NCI-H510A treated with DMSO at 0.1 percent for 48 hours (cell line): ENCODE measurements at places on chromosomes 6 and 20.
A peak's percentile ranks its signal among the peaks of the same experiment; 100 is the strongest.

GRCh38 chr6:130587778-130588520 is 222.1 kb downstream of the TMEM200A start:
- no peak for DNase-seq

- DNase-seq: no peak
These were observed 26.8 kb downstream of the TGM2 start for GRCh38 chr20:38138086-38138778.

GRCh38 chr6:71043902-71044301 is 87.0 kb upstream of the B3GAT2 start:
- DNase-seq: no peak

DNA sequence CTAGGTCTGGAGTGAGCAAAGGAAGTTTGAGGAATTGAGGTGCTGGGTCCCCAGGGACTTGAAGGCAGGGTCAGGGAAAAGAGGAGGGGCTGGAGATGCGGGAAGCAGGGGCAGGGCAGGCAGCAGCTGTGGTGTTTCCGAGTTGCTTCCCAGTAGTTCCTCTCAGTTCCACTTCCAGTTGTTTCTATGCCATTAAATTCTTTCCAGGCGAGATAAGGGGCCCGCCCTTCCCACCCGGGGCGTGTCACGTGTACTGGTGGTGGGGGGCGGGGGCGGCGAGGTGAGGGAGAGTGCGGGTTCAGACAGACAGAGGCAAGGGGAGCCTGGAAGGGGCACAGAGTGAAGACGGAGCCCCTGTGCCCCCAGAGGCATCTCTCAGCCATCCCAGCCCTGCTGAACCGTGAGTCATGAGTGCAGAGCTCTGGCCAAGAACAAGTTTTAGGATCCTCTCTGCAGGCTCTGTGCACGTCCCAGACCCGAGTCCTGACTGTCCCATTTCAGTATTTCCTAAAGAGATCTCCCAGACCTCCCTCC is 977 bp downstream of the TNXB start:
- no peak for DNase-seq

DNA sequence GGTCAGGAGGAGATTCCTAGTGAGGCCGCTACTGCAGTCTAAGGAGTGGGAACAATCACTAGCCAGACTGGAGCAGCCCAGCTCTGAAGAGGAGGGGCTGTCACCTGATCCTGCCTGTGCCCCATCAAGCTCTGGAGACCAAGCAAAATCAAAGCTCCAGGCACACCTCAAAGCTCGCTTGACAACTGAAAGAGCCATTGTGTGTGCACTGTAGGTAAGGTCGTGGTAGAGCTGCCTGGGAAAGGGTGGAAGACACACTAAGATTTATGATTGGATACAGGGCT is 58.2 kb downstream of the CSE1L start:
- peak; percentile 58 for DNase-seq

DNA sequence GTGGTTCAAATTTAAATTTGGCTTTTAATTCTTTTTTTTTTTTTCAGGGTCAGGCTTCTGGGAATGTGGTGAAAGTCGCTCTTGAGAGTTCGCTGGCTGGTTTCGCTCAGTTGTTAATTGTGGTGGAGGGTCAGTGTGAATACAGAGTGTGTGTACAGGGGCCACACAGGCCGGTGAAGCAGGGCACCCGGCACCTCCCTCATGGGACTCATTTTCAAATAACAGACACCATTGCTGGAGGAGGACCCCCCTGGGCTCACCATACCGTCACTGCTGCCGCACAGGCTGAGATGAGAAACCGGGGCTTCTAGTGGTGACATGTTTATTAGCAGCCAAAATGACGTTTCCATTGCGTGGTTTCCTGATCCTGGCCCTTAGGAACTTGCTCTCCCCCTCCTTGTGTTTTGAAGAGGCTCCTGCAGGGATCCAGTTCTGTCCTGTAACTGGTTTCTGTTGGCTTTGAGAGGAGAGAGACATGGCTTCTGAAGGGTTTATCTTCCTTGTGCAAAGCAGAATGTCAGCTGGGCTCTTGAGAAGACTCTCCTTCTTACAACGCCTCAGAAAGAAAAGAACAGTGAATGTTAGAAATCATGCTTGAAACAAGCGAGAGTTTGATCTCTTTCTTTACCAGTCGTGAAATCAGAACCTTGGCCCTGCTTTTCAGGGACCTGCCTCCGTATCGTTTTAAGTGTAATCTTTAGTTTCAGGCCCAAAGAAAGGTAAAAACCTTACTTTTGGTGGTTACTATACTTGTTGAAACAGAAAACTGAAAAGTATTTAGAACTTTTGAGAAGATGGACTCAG is 37.8 kb downstream of the DUSP22 start:
- no peak for DNase-seq
